ENCODE measurements at places on chromosomes 6 and 20.

- no peak for DNase-seq
These were observed 5.0 kb downstream of the TCF21 start for GRCh38 chr6:133893946-133894345.

DNA sequence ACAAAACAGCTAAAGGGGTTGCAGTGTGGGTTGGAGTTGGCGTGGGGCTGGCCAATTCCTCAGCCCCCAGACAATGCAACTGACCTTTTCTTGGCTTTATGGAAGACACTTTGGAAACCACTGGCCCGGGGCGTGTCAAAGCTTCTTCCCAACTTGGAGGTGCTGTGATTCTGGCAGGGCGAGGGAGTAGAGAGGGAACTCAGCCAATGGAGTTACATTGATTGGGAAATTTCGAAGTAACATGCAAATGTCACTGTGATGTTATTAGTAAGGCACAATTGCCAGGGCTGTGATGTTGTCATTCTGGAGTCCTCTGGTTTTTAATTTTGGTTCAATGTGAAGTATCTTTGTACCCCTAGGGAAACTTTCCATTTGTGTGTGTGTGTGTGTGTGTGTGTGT lies 41.5 kb upstream of the EPB41L1 start:
- no peak for DNase-seq

DNA sequence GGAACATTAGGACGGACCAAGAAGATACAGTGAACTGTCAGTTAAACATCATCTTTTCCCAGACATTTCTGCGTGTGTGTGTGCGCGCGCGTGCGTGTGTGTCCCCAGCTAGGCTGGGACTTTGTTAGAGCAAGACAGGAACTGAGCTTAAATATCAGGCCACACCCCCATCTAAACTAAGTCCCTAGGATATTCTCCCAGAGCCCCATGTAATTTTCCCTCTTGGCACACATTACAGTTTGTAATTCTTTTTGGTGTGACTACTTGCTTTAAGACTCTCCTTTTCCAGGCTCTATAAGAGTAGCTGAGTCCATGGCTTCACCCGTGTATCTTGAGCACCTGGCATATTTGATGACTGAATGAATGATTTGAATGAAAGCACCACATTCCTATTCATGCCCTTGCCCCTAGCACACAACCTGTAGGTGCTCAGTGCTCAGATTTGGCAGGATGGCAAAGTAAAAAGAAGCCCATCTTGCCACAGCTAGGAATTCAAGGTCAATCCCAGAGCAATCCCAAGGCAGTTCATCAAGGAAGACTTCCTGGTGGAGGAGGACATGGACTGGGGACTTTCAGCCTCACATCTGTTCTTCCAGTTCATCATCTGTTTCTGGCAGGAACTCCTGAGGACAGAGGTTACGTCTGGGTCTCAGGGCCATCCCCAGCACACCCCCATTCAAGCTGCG lies 69.2 kb downstream of the MRPL14 start:
- DNase-seq = peak; percentile 73

DNA sequence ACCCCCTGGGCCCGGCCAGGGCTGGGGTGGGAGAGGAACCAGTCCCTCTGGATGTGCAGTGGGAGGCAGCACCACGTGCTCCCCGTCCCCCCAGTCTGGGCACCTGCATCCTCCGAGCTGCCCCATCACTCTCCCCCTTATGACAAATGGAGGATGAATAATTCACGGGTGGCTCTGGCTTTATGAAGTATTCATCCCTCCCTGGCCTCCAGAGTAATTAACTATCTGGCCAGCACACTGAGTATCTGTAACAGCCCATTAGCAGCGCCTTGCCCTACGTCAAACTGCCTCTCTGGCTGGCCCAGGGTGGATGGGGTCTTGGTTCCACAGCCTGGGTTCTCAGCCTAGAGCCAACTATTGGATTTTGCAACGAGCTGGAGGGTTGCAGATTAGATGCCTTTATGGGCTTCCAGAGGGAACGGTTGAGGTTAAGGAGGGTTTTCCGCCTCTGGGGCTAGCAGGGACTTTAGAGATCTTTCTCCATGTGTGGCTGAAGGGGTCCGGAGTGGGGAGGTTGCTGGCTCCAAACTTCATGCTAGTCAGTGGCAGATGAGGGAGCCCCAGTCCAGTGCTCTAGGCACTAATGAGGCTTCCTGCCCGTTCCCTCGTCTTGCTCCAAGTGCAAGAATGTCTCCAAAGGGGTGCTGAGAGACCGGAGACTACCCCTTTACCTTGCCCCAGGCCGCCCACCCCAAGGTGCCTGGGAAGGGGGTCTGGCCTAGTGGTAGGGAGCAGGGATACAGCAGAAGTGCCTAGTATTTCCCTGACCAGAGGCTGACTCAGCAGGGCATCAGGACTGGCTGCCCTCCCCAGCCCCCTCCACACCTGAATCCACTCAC lies 53.5 kb upstream of the MLN start:
- no peak for DNase-seq

- peak; percentile 10 for DNase-seq
These were observed 33.8 kb downstream of the KIF16B start for GRCh38 chr20:16539280-16540021.

DNA sequence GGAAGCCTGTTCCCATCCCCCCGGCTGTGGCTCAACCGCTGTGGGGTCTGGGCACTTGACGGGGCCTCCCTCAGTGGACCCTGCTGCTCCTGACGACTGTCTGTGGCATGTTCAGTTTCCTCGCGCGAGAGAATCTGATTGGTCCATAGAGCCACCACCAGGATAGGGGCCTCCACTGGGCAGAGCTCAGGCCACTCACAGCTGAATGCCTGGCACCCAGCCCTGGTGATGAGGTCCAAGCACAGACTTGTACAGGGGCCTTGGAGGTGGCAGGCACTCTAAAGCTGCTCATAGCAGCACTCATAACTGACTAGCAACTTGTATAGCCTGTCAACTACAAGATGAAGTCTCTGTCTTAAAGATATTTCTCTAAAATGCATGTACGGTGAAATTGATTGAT lies 368.1 kb downstream of the NRN1 start:
- DNase-seq = no peak

GRCh38 chr6:26195924-26196845 lies 109.0 kb downstream of the HFE start:
- DNase-seq = peak; percentile 14

GRCh38 chr6:140321891-140322290 lies 947.4 kb upstream of the CITED2 start:
- no peak for DNase-seq

GRCh38 chr6:75024828-75025227 lies 181.0 kb downstream of the COL12A1 start:
- peak; percentile 20 for DNase-seq

- DNase-seq = peak; percentile 36
These were observed 24.2 kb downstream of the SGK1 start for GRCh38 chr6:134293659-134294161.

DNA sequence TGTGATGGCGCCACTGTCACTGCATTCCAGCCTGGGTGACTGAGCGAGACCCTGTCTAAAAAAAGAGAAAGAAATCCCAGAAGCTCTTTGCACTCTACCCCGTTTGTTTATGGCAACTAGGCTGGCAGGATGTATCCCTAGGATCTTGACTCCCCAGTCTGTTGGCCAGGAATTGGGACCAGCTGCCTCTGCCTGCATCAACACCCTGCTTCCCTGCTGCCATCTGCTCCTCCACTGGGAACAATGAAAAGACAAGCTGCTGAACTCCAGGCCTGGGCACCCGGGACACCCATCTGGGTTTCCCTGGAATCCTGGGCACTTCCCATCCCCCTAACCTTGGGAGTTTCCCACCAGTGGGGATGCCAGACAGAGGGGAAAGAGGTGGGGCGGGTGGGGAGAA lies 64.9 kb downstream of the CPNE5 start:
- DNase-seq = no peak

DNA sequence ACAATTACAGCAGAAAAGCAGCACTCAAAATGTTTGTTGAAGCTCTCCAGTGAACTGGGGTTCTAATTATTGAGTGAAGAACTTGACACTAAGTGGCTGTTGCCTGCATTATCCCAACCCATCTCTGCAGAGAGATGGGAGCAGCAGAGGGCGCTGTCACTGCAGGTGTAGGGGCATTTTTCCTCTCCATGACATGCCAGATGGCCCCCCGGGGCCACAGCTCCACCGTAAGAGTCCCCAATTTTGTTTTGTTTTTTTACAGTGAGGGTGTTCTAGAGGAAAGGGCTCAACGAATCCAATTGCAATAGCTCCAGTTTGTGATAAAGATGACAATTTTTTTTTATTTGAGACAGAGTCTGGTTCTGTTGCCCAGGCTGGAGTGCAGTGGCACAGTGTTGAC lies 1.9 kb upstream of the FUCA2 start:
- DNase-seq = no peak

DNA sequence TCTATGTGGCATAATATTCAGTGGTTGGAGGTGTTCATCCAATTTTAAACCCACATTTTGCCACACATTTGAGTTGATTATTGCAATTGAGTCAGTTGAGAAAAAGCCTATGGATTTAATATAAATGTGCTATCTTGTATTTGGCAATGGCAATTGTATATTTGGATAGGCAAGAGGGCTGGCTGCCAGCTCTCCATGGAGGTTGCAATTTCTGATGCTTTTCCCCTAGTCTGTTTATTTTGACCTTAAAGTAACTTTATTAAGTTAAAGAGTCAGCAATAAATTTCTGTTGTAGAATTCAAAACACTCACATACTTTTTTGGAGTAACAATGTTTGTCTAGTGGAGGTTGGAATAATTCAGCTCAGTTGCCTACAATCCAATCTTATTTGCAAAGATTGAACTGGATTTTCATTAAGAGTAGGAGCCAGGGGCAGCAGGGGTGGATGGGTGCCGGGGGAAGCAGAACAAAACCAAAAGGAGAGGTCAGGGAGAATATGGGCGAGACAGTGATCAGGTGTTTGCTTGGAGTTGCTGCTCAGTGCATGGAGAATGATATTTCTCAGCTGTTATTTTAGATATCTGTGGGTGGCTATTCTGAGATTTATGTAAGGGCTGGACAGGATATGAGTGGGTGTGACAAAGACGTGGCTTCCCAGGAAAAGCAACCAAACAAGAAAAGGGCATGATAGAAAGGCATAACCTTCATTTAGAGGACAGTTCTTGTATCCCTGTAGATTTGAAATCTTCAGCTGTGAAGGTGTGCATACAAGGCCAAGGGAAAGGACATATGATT lies 163.0 kb downstream of the HDGFL1 start:
- no peak for DNase-seq

GRCh38 chr6:101779051-101779844 lies 385.7 kb downstream of the GRIK2 start:
- peak; percentile 77 for DNase-seq

DNA sequence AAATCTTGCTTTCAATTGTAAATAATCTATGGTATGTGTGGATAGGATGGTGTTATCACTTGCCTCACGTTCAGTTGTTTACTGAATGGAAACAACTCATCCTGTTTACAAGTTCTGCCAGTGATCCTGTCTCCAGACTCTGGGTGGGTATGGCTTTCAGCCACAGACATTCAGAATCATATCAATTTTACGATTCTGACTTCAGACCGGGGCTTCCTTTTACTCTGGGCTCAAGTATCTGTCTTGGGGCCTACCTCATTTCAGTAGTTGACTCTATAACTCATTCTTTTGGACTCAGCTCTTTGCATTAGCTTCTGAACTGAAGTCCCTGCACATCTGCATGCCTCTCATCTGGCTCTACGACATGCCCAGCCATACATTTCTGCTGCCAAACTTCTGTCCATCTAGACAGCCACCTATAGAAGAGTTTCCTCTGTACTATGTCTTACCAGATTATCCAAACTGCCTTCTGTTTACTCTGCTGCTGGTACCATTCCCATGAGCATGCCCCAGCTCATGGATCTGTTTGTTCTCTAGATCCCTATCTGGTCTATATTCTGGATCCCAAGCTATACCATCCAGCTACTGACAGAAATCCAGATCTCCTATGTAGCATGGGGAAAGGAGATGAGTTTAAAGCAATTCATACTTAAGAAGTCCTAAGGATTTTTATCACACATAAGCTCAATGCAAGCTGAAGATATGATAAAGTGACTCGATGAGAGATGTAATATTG lies 34.3 kb downstream of the FYN start:
- DNase-seq = no peak

DNA sequence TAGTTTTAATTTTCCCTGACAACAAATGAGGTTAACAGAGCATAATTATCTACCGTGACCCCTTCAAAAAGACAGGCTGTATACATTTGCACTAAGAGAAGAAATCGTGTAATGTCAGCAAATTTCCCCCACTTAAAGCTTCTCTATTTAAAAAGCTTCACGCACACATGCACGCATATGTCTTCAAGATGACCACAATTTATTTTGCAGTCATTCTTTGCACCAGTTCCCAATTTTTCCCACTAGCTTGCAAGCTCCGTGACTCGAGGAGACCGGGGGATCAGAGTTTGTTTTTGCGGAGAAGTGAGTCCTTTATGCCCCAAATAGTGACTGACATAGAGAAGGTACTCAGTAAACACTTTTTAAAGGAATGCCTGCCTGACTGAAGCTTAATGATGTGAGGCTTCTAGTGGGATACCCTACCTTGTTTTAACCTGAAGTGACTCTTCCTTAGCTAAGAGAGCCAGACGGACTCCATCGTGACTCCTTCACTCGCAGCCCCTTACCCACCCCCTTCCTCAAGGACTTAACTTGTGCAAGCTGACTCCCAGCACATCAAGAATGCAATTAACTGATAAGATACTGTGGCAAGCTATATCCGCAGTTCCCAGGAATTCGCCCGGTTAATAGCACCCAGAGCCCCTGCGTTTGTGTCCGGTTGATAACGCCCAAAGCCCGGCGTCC lies 9.3 kb upstream of the NQO2 start:
- no peak for DNase-seq

GRCh38 chr6:4472969-4473642 lies 303.1 kb upstream of the CDYL start:
- DNase-seq = no peak

DNA sequence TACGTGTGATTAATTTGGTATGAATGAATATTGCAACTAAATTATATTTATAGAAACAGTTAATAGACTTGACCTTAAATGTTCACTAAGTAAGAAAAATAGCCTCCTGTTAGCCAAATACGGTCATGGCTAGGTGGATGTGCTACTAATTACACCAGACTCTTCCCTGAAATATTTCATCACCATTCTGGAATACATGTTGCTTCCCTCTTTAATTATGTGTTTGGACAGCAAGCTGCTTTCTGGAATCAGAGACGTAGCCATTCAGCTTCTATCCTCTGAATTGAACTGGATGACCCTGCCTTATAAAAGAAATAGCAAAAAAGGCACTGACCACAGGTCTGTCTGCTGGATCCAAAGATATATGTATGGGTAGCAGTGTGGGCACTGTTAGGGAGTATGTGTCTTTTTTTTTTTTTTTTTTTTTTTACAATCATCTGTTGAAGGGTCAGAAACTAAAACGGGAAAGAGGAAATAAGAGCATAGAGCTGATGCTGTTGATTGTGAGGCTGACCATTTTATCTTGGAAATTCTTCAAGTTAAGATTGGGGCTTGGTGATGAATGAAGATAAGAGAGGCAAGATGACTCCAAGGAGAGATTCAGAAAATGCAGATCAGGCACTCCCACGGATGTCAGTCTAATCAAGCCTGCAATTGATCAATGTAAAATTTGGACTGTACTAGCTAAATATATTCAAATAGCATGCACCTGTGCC lies 283.2 kb upstream of the HSF2 start:
- no peak for DNase-seq

GRCh38 chr6:113127786-113128419 lies 729.2 kb upstream of the MARCKS start:
- DNase-seq = no peak

Measured in fibroblast of upper back skin (primary cell).